ENCODE measurements at places on chromosomes 1 and 21.
A peak's percentile ranks its signal among the peaks of the same experiment; 100 is the strongest.

GRCh38 chr1:216651826-216652418, 71.3 kb downstream of the ESRRG start:
- DNase-seq = peak; percentile 5

DNA sequence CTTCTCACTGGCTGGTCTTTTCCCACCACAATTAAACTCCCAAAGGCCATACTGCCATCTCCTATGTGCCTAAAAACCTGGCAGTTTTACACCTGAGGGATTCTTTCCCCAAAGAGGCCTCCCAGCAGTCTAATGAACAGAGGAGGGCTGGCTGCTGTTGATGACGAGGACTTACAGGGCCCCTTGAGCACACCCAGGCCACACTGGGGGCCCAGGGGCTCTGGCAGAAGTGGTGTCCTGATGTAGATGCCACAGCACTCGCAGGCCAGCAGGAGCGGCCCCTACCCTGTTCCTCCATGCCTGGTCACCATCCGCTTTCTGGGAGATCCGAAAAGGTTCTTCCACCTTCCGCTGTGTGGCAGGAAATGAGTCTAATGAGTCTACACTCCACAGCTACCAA, 24.2 kb downstream of the POFUT2 start:
- no peak for DNase-seq

- DNase-seq = no peak
These were observed 30.8 kb upstream of the CPLANE2 start for GRCh38 chr1:16267690-16268180.

DNA sequence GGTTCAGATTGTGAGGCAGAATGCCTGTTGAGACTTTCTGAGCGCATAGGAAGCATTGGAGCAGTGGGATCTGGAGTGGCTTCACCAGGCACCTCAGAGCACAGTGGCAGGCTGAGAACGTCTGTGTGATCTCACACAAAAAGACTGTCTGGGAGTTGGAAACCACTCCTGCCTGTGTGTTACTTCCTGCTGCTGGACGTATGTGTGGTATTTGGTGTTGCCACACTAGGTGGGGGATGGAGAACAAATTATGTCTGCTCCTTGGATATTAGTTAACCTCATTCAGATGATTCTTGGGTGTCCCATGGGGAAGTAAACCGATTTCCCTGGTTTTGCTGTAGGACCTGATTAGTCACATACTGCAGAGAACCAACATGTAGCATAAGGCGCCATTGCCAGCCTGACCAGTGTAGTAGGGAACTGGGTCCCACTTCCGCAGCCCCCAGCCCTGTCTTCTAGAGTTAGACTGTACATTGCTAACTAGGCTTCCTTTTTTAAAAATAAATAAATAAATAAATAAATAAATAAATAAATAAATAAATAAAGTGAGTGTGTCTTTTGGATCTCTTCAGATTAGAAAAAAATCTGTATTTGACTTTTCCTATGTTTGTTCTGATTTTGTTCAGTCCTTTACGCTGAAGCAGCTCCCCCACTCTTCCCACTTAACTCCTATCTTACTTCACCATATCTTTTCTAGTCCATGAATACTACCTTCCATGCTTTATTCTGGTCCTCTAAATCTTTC, 26.9 kb downstream of the UCK2 start:
- peak; percentile 82 for DNase-seq

DNA sequence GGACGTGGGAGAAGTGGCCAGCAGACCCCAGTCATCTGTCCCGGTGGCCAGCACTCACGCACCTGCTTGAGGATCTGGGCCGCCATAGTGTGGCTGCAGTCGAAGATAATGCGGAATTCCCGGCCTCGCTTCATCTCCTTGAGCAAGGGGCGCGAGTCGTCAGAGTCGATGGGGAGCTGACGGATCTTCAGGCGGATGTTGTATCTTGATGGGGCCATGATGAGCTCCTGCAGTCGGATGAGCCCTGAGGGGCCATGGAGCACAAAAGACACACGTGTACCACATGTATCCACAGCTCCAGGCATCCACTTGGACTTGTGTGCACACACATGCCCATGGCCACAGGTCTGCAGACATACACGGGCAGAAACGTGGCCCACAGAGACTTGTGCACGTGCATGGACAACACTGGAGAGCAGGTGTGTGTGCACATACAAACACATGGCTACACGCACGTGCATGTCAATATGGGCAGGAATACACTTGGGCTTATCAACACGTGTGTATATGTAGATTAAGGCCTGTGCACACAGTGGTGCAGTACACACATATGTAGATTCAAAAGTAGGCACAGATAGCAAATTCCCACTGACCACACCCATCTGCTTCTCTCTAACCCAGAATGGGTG, 162.1 kb downstream of the GRIK3 start:
- DNase-seq = no peak

- DNase-seq = peak; percentile 38
These were observed 60.0 kb upstream of the C1orf105 start for GRCh38 chr1:172360511-172360910.

- peak; percentile 54 for DNase-seq
These were observed 13.7 kb downstream of the KIAA1614 start for GRCh38 chr1:180926164-180926981.

GRCh38 chr1:246947255-246947654, 15.5 kb upstream of the AHCTF1 start:
- DNase-seq = peak; percentile 87

DNA sequence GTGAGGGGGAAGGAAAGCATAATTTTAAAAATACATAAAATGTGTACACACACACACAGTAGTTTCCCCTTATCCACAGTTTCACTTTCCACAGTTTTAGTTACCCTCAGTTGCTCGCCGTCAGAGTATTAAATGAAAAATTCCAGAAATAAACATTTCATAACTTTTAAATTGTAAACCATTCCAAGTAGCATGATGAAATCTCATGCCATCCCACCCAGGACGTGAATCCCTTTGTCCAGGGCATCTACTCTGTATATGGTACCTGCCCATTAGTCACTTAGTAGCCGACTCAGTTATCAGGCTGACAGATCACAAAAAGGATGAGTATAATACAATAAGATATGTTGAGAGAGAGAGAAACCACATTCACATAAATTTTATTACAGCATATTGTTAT, 36.2 kb downstream of the EPS15 start:
- no peak for DNase-seq

- DNase-seq = no peak
These were observed 11.8 kb upstream of the RPF1 start for GRCh38 chr1:84467298-84467697.

- peak; percentile 98 for DNase-seq
These were observed 11.9 kb upstream of the EDN2 start for GRCh38 chr1:41496080-41497055.

DNA sequence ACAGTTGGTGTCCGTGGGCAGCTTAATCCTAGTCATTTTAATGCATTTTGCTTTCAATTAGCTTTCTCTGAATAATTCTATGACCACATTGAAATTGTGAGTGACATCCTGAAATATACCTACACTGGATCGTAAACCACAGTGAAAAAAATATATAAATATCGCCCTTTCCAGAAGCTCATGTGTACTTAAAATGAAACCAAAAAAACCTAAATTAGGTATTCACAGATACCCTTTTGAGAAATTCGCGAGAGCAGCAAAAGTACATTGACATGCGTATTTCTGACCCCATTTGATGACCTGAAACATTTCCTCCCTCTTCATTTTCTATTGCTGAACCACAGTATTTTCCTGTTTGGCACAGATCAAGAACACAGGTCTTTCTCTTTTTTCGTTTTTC, 253.8 kb downstream of the LTN1 start:
- DNase-seq = no peak

DNA sequence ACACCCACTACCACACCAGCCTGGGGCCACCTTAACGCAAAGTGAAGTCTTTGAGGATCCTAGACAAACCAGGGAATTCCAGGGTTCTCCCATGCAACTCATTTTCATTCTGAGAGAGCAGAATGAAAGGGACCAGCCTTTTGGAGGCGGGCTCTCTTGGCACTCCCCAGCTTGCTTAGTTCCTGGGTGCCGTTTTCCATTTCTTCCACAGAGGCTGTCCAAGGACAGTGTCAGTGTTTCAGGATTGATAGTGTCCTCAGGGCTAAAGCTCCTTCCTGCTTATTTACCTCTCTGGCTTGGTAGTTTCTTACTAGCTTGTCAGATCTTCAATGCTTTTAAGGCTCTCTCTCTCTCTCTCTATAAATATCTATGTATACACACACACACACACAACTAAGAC, 30.1 kb upstream of the GNG4 start:
- DNase-seq = no peak

DNA sequence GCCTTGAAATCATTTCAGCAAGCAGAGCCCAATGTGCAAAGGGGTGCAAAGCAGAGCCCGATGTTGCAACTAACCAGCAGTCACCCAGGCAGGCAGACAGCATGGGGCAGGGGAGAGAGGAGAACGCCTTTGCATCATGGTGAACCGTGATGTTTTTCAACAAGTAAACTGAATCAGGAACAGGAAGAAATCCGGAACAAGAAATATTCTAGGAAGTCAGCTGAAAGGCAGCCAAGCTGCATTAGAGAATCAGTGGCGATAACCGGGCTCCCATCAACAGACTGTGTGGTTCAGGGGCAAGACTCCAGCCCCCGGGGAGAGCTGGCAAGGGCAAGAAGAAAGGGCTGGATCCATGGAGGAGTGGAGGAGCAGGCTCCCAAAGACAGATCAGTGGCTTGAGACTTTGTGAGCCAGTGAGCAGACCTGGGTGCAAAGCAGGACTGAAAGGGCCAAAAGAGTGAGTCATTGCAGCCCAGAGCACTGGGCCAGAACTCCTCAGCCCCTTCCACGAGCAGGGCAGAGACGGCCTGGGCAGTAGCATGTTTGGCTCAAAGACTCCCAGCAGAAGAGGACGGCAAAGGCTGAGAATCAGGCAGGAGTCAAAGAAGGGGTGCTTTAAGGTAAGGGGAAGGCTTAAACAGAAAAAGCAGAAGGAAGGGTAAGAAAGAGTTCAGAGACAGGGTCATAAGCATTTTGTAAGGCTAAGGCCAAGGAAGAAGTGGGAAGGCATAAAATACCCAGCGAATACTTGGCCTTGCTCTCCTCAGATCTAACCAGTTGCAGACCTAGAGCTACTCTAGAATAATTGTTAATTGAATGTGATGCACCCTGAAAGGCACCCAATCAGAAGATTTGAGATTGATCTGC, 155.0 kb downstream of the SETD4 start:
- DNase-seq = peak; percentile 44

DNA sequence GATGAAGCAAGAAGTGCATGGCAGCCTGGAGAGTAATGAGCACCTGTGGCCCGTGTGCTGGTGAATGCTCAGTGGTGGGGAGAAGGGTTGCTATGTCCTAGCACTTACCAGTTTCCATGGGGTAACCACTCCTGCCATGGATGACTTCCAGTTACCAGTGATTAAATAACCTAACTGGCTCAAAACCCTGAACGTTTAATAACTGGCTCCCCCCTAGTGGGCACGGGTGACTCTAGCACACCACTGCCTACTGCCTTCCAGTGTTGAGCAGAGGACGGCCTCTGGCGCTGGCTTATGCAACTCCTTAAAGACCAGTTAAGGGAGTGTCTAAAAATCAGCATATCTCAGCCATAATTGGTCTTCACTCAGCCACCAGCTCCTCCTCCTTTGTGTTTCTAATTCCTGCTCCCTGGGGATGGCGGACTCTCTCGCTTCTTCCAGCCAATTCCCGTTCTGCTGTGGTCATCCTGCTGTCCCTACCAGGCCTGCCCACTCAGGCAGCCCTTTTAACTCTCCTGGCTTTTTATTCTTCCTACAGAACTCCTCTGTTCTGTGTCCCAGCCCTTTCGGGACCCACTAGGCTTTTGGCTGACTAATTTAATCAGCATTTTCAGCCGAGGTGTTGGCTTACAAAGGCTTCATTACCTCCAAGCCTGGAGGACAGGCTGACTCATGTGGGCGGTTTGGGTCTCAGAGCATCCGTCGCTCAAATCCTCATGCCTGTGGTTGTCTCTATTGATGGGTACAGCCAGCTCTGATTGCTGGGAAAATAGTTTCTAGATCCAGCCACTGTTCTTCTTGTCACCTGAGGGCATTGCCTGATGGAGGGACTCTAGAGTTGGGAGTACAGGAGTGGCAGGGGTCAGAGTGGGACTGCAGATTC, 332.4 kb downstream of the CAMTA1 start:
- DNase-seq = peak; percentile 95

DNA sequence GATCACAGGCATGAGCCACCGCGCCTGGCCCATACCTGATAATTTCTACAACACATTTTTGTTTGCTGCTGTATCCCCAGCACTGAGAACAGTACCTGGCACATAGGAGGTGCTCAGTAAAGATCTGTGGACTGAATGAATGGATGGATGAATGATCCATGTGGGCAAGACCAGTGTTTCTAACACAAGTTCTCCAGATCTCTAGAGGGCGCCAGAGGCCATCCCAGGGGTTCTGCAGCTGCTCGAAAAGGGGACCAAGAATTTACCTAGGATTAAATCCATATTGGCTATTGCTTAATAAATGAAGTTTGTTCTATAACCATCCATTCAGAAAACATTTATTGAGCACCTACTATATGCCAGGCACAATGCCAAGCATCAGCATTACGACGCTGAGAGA, 167.7 kb downstream of the ACTL8 start:
- DNase-seq = peak; percentile 7

GRCh38 chr1:93620172-93620840, 61.3 kb downstream of the BCAR3 start:
- DNase-seq = no peak
